ENCODE measurements at places on chromosomes 1 and 21.
A peak's percentile ranks its signal among the peaks of the same experiment; 100 is the strongest.

DNA sequence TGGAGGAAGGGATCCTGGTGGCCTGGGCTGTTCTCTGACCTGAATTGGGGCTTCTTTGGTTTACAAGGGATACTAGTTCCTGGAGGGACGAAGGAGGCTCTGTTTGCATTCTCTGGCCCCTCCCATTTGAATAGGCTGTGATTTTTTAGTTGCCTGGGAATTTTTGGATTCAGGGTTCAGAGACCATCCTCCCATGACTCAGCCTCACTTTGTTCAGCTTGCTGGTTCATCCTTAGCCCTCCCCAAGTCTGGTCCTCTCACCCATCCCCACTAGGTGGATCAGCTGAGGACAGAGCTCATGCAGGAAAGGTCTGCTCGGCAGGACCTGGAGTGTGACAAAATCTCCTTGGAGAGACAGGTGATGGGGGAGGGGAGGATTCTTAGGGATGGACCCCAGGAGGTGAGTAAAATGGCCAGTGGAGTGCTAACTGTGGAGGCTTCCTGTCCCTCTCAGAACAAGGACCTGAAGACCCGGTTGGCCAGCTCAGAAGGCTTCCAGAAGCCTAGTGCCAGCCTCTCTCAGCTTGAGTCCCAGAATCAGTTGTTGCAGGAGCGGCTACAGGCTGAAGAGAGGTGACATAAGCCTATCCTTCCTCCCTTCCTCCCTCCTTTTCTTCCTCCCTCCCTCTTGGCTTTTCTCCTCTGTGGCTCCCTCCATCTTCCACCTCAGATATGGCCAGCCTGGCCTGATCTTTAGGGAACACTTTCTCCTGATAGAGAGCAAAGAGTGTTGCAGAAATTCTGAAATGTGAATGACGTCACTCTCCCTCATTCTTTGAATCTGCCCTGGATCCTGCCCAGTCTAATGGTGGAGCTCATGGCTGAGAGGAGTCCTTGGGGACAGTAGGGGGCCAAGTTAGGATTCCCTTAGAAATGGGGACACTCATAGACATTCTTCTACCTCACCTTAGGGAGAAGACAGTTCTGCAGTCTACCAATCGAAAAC is 4.5 kb upstream of the TUFT1 start:
- no peak for DNase-seq

DNA sequence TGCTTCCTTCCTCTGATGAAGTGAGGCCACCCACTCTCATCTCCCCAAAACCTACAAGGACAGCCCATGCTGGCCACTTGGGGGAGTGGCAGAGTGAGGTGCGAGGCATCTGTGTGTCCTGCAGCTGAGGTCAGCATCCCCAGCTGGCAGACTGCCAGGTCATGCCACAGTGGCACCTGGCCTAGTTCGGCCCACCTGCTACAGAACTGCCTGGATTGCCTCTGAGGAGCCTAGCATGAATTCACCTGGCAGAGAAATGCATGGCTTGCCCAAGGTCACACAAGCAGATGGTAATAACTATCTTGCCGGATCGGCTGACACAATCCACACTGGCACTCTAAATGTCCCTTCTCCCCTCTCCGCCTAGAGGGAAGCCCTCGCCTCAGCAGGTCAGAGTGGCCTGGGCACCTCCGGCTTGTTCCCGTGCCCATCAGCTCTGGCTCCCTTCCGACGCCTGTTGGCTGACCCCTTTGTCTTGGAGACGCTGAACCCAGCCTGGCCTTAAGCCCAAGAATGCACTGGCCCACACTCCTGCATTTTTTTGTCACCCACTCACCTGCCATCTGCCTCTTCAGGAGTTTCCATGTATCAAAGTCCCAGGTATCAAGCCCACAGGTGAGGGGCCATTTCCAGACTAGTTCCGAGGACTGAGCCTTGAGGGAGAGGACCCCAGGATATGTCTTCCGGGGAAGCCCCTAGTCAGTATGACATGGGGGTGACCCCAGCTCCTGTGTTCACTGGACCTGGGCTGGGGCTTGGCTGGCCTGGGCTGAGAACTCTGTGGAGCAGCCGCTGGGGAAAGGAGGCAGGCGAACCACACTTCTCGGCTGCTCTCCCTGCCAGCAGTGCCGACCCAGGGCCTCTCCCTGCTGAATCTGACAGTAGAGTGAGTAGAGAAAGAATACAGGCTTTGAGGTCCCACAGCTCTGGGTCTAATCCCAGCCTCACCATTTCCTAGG is 21.7 kb downstream of the ECE1 start:
- no peak for DNase-seq

GRCh38 chr1:232300466-232300865 is 329.5 kb downstream of the SIPA1L2 start:
- DNase-seq, result no peak

GRCh38 chr21:21383126-21383525 is 384.9 kb downstream of the NCAM2 start:
- DNase-seq, result no peak

DNA sequence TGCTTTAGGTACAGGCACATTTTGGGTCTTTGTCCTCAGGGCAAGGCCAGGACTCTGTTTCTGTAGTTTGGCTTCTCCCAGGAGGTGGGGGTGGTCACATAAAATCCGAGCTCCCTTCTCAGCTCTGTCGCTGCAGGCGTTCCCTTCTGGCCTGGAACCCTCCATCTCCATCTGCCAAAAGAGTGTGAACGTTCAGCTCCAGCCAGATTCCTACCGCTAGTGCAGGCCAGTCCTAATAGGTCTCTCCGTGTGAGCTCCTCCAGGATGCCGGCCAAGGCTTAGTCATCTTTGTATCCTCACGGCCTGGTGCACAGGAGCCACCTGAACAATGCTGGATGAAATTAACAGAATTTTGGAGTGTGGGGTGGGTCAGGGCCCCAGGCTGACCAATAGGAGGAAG is 19.9 kb upstream of the KCNA10 start:
- no peak for DNase-seq

DNA sequence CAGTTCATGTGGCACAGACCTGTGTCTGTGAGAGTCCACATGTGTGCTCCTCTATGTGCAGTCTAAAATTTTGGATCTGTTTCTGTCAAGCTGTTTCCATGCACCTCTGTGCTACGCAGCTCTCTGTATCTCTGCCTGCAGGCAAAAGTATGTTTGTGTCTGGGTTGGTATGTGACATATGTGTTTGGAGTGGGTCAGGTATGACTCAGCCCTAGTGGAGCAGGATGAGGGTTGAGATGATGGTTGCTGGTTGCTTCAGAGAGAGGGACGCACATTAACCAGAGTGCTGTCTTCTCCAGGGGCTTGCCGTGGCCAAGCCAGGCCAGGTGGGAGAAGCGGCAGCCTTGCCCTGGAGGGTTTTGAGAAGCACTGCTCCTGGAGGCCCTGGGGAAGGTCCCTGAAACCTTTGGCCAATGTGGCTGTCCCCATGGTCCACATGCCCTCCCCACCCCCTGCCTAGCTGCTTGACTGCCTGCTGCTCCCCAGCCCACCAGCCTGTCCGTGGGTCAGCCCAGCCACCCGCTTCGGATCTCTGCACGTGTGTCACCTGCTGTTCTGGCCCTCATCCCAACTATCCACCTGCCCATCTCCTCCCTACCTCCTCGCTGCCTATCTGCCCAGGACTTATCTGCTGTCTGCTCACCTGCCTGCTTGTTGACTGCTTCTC is 4.1 kb upstream of the EVA1B start:
- no peak for DNase-seq

- DNase-seq, result no peak
These were observed 104.1 kb downstream of the DENND1B start for GRCh38 chr1:197671140-197671539.

DNA sequence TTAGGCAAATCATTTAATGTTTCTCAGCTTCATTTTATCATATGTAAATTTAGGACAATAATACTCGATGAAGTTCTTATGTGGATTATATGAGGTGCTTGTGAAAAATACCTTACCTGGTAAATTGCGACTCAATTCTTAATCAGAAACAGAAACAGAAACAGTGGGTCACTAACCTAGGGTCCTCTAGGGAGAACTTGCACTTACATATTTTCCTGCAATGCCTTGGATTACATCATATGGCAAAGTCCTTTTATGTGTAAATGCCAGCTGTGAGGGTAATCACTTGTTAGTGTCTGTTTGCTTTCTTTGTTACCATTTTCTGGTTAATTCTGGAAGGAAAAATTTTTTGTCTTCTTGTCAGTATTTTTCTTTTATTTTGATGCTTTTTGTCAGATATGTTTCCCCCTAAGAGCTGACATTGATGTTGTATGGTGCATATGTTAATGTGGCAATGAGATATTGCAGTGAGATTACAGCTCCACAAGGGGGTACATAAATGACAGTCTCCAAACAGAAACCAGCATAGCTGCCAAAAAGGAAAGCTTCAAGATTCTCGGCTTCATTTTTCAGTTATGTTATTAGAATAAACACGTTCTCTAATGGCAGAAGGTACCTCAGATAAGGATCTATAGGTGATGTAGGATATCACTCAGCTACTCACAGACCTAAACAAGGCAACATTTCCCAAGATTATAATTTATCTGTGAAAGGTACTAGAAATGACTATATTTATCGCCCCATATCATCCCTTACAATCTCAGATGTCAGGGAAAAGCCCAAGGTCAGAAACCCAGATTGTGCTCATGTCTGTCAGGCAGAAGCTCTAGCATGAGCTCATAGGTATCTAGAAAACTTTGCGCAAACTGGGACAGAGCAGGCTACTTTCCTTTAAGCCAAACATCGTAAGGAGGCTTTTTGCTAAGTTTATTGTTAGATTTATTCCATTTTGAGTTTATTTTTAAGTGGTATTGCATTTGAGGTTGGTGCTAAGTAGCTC is 119.9 kb downstream of the FASLG start:
- DNase-seq, result no peak

DNA sequence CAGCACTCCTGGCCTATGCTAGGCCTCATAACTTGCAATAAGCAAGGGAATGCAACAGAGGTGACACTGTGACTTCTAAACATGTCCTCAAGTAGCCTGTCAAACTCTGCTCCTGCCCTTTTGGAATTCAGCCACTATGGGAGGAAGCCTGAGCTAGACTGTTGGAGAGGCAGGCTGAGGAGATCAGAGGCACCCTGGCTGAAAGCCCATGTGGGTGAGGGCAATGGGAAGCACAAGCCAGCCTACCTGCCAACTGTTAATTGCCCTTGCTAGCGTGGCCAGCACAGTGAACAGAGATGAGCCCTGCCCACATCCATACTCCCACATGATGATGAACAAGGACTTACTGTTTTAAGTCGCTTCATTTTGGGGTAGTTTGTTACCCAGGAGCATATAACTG is 17.7 kb downstream of the GNB1 start:
- no peak for DNase-seq

DNA sequence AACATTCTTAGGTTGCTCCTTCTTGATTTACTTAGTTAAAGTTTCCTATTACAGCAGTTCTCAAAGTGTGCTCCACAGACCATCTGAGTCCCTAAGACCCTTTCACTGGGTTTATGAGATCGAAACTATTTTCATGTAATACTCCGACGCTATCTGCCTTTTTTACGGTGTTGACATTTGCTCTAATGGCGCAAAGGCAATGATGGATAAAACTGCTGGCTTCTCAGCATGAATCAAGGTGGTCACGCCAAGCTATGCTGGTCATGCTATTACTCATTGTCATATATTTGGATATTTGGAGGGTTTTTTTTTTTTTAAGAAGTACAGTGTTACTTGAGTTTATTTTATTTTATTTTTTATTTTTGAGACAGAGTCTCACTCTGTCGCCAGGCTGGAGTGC is 235.1 kb downstream of the KIF26B start:
- no peak for DNase-seq

- no peak for DNase-seq
These were observed 138.8 kb downstream of the GIPC2 start for GRCh38 chr1:78184460-78185072.

- DNase-seq, result peak; percentile 84
These were observed 800 bp downstream of the HIPK1 start for GRCh38 chr1:113929750-113930498.

DNA sequence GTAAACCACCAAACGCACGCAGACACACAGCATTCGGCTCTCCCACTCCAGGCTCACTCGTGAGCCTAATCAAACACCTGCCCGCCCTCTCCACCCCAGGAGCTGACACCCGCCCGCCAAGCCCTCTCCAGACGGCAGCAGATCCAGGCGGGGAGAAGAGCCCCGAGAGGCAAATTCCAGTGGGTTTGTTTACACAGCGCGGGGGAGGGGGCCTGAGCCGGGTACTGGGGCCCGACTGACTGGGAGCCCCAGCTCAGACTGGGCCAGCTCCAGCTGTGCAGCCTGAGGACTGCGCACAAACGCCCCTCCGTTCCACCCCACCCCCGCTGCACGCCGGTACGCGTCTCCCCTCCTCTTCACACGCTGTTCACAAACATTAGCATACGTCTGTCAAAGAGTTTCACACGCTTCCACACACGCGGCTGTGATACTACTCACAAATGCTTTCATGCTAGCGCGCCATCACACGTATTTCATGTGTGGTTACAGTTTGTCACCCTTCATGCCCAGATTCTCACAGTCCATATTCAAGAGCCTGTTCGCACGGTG is 1.0 kb upstream of the EFNA1 start:
- no peak for DNase-seq

DNA sequence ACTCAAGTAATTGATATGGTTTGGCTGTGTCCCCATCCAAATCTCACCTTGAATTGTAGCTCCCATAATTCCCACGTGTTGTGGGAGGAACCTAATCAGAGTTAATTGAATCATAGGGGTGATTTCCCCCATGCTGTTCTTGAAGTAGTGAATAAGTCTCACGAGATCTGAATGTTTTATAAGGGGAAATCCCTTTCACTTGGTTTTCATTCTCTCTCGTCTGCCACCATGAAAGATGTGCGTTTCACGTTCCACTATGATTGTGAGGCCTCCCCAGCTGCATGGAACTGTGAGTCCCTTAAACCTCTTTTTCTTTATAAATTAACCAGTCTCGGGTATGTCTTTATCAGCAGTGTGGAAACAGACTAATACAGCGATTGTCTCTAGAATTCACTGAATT is 135.4 kb downstream of the BACH1 start:
- no peak for DNase-seq

GRCh38 chr1:149962736-149963135 is 26.1 kb upstream of the MTMR11 start:
- no peak for DNase-seq

DNA sequence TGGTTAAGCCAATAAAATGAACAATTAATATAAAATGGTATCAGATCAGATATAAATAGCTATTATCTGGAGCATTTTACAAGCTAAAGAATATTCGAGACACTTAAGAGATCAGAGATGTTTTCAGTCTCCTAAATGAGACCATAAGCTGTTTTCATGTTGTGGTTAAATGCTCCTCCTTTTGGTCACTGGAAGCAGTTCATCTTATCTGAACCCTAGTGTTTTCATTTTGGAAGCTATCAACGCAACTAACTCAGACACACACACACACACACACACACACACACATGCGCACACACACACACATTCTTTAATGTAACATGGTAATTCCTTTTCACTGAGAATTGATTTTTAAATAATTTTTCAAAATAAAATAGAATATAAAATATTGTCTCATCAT is 10.0 kb upstream of the LRRC8C start:
- DNase-seq, result no peak

GRCh38 chr21:37871121-37871862 is 45.0 kb downstream of the KCNJ6 start:
- no peak for DNase-seq

Data from right kidney (tissue), 9 donors.